ENCODE measurements at places on chromosomes 1 and 21.

DNA sequence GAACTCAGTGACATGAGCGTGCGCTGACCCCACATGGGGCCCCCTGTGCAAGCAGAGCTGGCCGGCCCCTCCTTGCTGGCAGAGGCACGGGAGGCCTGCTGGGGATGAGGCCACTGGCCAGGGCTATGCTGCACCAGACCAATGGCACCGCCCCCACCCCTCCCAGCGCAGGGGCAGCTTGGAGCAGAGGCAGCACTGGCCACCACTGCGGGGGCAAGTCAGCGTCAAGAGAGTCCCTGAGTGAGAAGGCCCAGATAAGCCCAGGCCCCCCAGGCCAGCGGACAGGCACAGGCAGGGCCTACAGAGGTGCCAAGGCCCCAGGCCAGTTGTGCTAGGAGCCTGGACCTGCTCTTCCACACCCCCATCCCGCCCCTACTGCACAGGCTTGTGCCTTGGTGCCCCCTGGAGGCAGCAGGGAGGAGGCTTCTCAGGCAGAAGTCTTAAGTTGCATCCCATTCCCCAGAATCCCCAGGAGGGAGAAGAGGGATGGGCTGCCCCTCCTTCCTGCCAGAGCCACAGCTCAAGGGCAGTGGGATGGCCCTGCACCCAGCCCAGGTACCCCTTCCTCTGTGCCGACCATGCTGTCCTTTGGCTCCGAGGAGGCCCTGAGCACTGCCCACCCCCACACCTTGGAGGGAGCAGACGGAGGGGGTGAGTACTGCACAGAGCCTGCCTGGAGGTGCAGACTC is 35.8 kb downstream of the EPHX1 start:
- peak; percentile 77 for DNase-seq

GRCh38 chr1:246518456-246519205 is 11.6 kb upstream of the SMYD3 start:
- DNase-seq = no peak

GRCh38 chr1:87977145-87977544 is 648.5 kb downstream of the LMO4 start:
- no peak for DNase-seq

GRCh38 chr1:178869119-178869697 is 1.7 kb downstream of the ANGPTL1 start:
- no peak for DNase-seq

DNA sequence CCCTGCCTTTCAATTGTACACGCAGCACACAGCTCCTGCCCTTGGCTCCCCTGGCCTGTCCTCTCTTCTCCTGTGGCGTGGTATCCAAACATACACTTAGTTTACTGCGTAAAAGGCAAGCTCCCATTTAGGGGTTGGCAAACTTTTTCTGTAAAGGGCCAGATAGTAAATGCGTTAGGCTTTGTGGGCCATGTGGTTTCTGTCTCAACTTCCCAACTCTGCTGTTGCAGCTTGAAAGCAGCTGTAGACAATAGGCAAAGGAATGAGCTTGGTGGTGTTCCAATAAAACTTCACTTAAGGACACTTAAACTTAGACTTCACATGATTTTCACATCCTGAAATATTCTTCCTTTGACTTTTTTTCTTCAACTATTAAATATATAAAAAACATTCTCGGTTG is 63.3 kb downstream of the RHOU start:
- no peak for DNase-seq

Data from SK-N-DZ (cell line).